Heart right ventricle (tissue), 16 donors: ENCODE measurements at places on chromosomes 2 and 18. TPM values are rescaled to one million over a fixed set of nuclear protein-coding genes. Genes with fewer than 3 reads are reported as not detected.
A peak's percentile ranks its signal among the peaks of the same experiment; 100 is the strongest.

DNA sequence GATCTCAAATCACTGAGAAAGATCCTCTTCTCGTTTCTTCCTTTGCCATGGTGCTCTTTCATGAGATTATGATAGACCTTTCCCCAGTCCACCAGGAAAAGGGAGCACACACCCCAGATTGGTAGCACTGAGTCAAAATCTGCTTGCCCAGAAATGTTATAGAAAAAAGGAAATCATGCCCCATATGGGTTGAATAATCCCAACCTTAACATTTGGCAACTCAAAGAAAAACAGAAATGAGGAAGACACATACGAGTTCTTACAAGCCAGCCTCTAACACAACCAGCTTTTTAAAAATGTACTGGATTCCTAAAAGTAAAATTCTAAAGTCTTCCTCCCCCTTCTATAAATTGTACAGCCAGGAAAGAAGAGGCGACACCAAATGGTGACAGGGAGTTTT lies 103.0 kb downstream of the ANKRD44 start:
- no peak for DNase-seq

DNA sequence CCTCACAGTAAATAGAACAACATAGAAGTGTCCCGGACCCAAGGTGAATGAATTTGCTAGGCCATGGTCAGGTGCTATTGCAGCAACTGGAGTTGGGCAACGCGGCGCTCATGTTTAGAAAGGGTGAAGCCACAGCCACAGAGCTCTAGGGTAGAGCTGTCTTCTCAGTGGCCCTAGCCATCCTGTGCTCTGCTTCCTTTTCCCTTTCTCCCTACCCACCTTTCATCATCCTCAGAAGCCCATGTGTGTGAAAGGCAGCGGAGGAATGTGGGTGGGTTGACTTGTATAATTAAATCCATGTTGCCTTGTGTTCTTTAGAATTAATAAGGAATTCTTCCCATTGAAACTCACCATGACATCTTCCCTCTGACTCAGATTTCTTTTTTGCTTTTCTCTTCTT lies 336.7 kb downstream of the OSR1 start:
- no peak for DNase-seq

DNA sequence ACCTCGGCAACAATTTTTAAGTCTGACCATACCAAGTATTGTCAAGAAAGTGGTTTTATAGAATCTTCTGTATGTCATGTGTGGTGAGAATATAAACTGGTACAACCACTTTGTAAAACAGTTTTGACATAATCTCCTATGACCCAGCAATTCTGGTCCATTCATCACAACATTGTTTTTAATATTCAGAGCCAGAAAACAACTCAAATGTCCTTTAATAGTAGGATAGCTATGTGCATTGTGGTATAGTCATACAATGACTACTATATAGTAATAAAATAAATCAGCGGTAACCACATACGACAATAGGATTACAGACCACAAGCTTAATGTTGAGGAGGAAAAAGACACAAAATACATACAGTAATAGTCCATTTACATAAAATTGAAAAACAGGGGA lies 175.2 kb upstream of the SPATS2L start:
- DNase-seq, result no peak

DNA sequence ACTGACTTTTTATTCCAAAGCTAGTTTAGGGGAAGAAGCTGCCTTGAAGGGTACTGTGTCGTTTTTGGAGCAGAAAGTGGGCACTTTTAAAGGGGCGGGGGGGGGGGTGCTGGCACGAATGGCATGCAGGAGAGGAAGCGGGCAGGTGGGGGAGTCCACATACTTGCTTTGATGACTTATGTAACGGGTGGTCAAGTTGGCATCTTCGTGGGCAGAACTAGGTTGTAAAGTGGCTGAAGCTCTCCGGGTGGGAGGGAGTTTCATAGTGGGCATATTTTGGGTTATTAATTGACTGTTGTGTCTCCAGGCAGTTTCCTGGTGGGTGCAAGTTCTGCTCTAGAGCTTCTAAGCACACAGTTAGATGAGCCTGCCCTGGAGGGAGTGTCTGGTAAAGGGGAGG lies 19.9 kb downstream of the PCARE start:
- no peak for DNase-seq

DNA sequence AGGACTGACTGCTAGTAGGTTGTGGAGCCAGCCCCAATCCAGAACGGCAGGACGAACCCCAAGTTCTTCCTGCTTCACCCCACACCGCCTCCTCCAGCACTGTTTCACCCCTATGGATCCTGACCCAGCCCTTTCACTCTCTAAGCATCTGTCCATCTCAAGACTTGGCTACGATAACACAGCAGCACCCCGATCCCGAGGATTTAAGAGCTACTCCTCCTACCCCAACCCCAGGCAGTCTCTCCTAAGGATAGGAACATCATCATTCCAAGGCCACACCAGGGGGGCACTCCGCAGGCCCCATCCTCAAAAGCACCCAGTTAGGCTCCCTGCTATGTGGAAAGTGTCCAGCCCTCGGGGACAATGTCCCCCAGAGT lies 645 bp downstream of the KCTD18 start:
- DNase-seq, result peak; percentile 5

DNA sequence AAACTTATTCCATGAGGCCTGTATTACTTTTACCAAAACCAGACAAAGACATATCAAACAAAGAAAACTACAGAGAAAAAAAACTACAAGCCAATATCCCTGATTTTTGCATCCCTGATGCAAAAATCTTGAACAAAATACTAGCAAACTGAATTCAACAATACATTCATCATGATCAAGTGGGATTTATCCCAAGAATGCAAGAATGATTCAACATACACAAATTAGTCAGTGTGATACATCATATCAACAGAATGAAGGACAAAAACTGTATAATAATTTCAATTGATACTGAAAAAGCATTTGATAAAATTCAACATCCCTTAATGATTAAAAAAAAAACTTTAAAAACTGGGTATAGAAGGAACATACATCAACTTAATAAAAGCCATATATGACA lies 106.8 kb downstream of the SLC39A10 start:
- no peak for DNase-seq

DNA sequence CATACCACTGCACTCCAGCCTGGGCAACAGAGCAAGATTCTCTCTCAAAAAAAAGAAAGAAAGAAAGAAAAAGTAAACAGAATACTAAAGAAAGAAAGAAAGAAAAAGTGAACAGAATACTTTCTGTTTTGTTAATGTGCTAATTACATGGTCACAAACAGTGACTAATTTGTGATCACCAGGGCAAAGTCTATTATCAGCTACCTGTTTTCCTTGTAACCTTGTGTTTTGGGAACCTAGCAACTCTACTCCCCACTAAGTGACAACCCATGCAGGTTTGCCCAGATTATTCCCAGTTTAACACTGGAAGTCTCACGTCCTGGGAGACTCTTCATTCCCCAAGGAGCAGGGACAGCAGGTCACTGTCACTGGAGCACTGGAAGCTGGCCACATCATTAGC lies 16.7 kb upstream of the UGT1A9 start:
- no peak for DNase-seq

DNA sequence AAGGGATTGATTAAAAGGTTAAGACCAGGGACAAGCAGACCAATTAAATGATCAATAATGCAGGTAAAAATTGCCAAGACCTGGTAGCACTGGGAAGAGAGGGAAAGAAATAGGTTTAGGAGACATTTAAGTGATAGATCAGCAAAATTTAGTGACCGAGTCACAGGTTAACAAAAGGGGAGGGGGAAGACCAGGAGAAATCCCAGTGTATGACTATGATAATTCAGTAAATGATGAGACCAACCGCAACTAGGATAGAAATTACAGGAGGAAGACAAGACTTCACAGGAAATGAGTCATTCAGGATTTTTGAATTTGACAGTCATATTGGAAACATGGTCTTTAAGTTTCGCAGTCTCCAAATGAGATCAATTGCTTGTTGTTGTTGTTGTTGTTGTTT lies 62.9 kb downstream of the COBLL1 start:
- no peak for DNase-seq

GRCh38 chr2:68256093-68256450 lies 3.7 kb upstream of the PPP3R1 start:
- DNase-seq, result no peak

DNA sequence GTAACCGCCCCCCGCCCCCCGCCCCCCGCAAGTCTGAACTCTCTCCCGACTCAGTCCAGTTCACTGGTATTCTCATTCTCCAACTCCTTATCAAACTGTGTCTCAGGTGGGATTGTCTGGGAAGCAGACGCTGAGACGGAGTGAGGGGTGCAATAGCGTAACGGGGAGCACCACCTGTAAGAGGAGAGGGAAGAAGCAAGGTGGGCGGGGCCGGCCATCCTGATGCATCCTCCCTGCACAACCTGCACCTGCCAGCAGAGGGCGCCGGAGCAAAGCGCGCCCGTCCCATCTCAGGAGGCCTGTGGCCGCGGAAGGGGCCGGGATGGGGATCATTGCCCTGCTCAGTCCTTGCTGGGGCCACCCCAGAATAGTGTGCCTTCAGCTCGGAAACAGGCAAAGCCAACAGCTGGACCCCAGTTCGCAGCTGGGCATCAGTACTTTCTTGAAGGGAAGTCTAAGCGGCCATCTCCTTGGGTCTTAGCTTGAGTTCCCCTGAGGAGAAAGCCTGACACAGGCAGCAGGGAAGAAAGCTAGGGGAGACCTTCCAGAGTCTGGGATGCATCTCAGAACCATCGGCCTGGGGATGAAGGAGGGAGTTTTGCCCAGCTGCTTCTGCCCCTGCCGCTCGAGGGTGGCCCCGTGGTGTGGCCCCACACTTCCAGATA lies 208.0 kb downstream of the TFCP2L1 start:
- DNase-seq, result peak; percentile 65

DNA sequence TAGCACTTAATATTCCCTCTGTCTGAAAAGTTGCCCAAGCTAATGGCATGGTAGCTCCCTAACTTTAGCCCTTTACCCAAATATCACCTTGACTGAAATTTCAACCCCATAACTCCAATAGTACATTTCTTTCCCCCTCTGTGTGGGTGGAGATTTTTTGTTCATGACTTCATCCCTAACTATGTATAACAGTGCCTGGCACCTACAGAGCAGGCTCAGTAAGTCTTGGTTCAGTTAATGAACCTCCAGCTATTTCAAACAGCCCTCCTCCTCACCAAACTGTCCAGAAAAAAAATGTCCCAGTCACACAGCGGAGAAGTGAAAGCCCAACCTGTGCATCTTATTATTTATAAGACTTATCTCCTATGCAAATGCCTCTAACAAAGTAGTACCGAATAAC lies 18.6 kb downstream of the BUB1 start:
- DNase-seq, result no peak

DNA sequence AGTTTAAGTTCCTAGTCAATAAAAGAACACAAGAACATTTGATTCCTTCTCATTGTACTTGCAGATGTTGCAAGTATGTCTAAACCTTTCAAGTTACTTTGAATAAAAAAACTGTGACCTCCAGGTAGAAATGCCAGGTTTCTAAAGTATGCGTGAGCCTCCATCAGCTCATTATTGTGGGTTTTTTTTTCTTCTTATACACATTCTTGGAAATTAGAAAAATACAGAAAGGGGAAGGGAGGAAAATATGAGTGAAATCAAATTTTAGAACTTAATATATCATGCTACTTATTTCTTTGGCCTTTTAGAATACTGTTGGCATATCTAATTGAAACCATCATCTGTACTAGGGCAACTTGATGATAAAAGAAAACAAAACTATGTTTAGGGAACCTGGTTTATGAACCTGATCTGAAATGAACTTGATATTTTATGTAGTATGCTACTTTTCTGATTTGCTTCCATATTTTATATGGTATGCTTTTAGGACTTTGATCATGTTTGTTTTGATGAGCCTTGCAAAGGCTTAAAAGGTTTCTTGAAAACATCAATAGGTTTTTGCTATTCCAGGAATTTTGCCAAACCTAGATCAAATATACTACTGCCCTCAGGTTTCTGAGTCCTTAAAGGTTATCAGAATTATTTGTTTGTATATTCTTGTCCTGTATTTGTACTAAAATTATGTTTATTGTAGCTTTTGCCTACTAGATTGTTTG lies 130.7 kb upstream of the MAP3K20 start:
- DNase-seq, result no peak

Gene TMEM178A
- 0.97 TPM for total RNA-seq

GRCh38 chr2:44079686-44080085 lies 83.9 kb upstream of the LRPPRC start:
- no peak for DNase-seq

Gene ALK
- not detected for total RNA-seq

GRCh38 chr2:77862120-77862519 lies 339.9 kb upstream of the LRRTM4 start:
- DNase-seq, result no peak

DNA sequence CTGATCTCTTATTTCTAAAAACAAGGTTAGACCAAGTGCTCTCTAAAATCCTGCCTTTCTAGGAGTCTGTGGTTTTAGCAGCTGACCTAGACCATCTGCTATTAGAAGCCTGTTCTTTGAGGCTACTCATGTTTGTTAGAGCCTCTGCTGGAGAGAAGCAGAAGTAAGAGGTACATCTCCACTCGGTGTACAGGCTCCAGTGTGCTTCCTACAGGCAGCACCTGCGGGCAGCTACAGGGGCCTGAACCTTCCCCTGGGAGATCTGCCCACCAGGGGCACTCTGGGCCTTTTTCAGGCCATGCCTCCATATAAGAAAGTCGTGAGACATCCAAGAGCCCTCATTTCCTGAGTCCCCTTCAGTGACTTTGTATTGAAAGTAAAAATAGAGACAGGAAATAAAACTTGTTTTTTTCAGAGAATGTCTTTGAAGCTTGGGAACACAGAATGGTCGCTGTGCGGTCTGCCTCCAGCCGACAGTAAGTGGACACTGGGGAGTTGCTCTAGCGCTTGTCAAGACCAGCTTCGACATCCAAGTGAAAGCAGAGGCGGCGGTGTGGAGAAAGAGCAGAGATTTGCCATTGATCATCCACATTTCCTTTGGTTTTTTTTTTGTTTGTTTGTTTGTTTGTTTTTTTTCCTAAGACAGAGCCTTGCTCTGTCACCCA lies 31.7 kb downstream of the ONECUT2 start:
- DNase-seq, result peak; percentile 12

Gene NEU4
- 0.12 TPM for total RNA-seq
